Suprapubic skin (tissue), 4 donors: ENCODE measurements at places on chromosomes 11 and 22.

DNA sequence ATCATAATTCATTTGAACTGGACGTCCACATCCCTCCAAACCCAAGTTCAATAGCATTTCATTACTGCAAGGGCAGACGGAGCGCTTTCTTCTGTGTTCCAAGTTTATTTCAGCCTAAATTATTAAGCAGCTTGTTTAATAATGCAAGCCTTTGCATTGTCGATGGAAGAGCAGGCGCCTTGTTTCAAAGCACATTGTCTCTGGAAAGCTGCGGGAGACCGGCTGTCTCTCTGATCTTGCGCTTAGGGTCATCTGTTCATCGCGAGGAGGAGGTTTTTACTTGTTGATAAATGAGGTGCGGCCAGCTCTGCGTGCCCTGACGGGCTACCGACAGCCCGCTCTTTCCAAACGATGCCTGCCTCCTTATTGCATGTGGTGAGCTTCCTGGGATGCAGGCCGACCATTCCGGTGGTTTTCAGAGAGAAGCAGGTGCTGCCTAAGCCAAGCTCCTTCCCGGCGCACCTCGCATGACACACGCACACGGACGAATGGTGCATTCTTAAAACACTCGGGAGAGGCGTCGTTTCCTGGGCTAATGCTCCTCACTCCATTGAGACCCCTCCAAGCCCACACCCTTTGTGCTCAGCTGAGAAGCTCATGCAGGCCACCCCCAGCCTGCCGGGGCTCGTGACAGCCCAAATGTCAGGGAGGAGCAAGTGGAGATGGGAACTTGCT is 456.9 kb downstream of the BRD1 start:
- DNase-seq: peak; percentile 25

- no peak for DNase-seq
These were observed 8.0 kb downstream of the CDPF1 start for GRCh38 chr22:46242076-46242475.

GRCh38 chr11:35165030-35165422 is 26.1 kb downstream of the CD44 start:
- DNase-seq: no peak

DNA sequence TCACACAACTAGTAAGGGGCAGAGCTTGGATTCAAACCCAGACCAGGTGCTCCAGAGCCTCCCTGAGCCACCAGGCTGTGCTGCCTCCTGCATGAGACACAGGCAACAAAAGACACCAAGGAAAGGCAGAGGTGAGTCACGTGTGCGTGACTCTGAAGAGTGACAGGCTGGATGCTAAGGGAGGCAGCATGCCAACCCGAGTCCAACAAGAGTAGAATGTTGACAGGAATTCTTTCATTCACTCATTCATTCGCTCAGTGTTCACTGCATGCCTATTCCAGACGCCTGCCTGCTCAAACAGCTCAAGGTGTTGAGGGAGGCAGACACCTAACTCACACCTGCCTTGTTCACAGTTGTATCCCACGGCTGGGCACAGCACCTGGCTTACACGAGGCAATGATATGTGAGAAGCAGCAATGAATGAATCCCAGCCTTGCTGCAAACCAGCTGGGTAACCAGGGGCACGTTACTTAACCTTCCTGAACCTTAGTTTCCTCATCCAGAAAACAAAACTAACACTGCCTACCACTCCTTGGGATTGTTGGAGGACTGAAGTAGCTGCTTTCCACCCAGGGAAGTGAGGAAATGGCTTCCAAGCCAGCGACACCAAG is 73.8 kb upstream of the ARFGAP3 start:
- no peak for DNase-seq

GRCh38 chr22:36589856-36590255 is 60.9 kb upstream of the EIF3D start:
- no peak for DNase-seq

- no peak for DNase-seq
These were observed 7.8 kb downstream of the HNRNPUL2 start for GRCh38 chr11:62719302-62719978.
